ENCODE measurements at places on chromosomes 16 and 17. TPM values are rescaled to one million over a fixed set of nuclear protein-coding genes. Genes with fewer than 3 reads are reported as not detected.

The KCTD19 gene
- total RNA-seq, result 0.33 TPM

The SNX11 gene
- 11.8 TPM for total RNA-seq

GRCh38 chr17:68682903-68683302, 81.7 kb upstream of the FAM20A start:
- DNase-seq, result no peak

- peak; percentile 57 for DNase-seq
These were observed at the start of gene SAMD14 for GRCh38 chr17:50129728-50130558. SAMD14 (minus strand) TSS chr17:50130160; CDS start chr17:50124959, 5,201 bp downstream.

- no peak for DNase-seq
These were observed 8.0 kb upstream of the SLC6A2 start for GRCh38 chr16:55647798-55648197.

- no peak for DNase-seq
These were observed 13.6 kb downstream of the SCGB1C2 start for GRCh38 chr17:151004-151403.

DNA sequence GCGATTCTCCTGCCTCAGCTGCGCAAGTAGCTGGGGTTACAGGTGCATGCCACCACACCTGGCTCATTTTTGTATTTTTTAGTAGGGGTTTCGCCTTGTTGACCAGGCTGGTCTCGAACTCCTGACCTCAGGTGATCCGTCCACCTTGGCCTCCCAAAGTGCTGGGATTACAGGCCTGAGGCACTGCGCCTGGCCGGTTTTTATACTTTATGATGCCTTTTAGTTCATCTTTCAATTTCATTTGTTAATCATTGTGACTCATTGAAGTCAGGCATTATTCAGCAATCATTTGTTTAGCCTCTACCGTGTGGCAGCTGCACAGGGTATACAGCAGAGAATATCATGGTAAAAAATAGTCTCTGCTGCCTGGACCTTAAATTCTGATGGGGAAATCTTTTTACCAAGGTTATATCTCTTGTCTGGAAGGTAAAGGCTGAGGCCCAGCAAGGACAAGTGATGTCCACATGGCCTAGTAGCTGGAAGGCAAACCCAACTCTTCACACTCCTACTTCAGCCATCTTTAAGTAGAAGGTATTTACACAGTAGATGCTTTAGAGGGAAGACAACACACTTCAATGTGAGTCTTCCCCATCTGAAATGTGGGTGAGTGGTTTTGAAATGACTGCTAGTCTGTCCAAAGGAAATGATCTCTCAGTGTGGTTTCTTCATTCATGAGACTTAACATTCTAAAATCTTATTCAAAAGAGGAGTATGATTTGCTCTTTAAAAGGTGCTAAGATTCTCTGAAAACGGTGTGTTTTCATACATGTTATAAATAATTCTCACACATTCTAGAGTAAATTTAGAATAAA, 2.4 kb downstream of the PRPSAP2 start:
- DNase-seq, result no peak
